G401 (cell line): ENCODE measurements at places on chromosomes 1 and 21. TPM values are rescaled to one million over a fixed set of nuclear protein-coding genes. Genes with fewer than 3 reads are reported as not detected.

The KRTAP11-1 gene
- total RNA-seq: not detected in 2 replicates

The MPZ gene
- total RNA-seq: 0.68 TPM in 1 of 2 replicates, not detected in the other

DNA sequence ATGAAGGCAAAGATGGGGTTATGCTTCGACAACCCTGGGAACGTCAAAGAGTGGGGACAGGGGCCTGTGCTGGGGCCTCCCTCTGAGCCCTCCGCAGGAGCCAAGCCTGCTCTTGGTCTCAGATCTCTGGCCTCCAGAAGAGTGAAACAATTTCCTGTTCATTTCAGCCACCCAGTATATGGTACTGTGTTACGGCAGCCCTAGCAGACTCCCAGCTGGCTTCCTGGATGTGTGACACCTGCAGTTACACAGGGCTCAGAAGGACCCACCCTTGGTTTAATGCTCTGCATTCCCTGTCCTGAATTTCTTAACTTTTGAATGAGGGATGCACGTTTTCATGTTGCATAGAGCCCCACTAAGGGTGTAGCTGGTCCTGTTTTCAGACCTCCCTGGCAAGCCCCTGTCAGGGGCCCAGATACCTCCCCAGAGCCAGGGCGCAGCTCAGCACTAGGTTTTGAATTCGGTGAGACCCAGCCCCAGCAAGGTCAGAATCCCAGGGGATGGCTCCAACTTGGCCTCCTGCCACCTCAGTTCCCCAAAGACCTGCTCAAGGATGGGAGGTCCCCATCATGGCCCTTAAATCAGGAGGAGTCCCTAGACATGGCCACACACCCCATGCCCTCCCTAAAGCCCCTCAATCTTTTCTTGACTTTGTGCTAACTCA, 79.0 kb upstream of the IFFO2 start:
- no peak for DNase-seq

GRCh38 chr1:100724281-100724680, 4.7 kb downstream of the VCAM1 start:
- DNase-seq: no peak
